ENCODE measurements at places on chromosomes 12 and 14.

- DNase-seq = no peak
These were observed 43.9 kb downstream of the MVK start for GRCh38 chr12:109617491-109617890.

DNA sequence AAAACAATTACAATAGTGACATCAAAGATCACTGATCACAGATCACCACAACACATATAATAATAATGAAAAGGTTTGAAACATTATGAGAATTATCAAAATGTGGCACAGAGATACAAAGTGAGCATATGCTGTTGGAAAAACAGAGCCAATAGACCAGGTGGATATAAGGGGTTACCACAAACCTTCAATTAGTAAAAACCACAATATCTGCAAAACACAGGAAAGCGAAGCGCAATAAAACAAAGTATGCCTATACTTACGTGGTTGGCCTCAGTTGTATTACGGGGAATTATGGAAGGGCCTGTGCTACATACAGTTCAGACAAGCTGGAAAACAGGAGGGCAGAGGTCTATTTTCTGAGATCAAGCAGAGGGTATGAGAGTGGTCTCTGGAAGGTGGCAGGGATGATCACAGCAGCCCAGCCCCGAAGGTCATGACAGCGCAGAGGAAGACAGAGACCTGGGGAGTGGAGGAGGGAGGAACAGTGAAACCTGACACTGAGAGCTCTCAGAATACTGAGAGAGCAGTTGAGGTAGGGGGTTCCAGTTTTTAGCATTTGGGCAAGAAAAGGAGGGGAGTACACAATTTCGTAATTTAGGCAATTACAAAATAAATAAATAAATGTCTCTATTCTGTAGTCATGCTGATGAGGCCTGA lies 41.3 kb downstream of the IFNG start:
- DNase-seq = no peak

GRCh38 chr12:71220260-71220659 lies 62.5 kb upstream of the TSPAN8 start:
- DNase-seq = no peak

DNA sequence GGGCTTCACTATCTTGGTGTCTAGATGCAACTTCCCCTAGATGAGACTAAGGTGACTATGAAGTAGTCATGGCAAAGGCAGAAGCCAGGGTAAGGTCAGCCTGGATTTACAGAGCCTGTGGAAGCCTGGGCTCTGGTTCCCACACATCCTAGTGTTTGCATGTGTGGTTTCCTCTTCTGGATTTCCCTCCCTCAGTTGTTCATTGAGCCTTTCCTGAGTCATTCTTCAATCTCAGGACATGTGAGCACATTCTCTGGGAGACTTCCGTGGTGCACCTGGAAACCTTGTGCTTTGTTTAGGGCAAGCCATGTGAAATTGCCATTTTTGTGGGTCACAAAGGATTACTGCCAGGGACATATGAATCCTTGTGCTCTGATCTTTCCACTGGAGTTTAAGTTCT lies 236.6 kb downstream of the C12orf75 start:
- DNase-seq = no peak

DNA sequence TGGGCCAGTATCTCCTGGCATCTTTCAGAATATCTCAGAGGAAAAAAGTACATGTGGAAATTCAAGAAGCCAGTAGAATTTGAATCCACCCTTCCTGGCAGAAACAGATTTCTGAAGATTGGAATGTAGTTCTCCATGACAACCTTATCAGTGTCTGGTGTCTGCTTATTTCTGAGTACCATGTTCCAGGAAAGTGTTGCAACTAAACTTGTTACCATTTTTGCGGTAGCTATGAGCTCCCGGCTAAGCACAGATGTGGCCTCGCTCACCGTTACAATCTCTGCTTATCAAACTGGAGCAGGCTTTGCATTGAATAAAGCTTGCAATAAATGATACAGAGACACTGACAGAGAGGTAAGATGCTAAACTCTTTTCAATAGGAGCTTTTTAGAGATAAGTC lies 13.0 kb upstream of the ITPR2 start:
- DNase-seq = no peak

DNA sequence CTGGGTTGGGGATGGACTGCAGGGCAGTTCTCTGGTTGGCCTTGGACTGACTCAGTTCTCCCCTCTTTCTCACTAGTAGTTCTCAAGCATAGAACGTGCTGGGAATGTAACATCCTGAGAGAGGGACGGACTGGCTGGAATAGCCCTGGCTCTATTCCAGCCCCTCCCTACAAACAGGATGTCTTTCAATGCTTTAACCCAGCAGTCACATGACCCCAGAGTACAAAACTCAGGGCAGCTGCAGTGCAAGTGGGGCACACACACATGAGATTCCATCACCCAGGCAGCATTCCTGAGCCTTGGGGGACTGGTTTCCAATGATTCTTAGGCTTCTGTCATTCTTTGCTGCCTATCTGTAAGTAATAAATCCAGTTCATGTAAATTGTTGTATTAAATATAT lies 1.6 kb upstream of the ACOT6 start:
- no peak for DNase-seq

DNA sequence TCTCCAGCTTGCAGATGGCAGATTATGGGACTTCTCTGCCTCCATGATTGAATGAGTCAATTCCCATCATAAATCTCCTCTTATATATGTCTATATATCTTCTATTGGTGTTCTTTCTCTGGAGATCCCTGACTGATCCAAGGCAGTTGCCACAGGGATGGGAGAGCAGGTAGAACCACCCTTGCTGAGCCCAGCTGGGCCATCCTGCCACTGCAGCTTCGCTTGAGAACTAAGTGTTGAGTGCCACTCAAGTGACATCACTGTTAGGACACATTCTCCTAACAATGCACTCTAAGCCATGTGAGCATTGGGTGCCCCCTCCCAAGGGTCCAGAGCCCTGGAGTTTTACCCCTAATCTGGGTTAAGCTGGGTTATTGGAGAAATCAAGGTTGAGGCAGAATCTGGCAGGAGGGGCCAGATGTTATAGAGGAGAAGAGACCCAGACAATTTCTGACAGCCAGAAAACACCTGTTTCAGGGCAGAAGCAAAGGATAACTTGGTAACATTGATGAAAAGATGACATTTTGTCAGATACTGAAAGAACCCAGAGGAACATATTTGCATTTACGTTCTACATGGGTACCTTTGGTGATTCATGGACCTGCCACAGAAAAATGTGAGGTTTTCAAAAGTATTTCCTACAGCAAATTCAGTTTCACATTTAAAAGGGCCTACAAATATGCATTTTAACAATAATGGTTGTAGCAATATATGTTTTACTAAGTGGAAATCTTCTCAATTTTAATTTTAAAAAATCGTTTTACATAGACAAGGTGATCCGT lies 57.2 kb upstream of the MAX start:
- no peak for DNase-seq

DNA sequence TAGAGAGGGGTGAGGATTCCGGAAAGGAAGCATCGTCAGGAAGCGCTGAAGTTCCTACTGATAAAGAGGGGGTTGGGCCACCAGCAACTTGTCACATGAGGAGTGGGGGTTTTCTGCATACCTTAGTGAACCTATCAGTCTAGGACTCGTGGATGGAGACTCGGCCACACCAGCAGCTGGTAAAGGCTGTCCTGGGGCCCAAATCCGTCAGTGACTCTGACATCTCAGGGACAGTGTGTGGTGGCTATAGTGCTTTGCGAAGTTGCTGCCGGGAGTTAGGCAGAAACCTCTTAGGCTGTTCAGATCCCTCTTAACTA lies 16.4 kb downstream of the RNASE2 start:
- DNase-seq = no peak

- DNase-seq = no peak
These were observed 469.1 kb upstream of the DCN start for GRCh38 chr12:91651728-91652127.

DNA sequence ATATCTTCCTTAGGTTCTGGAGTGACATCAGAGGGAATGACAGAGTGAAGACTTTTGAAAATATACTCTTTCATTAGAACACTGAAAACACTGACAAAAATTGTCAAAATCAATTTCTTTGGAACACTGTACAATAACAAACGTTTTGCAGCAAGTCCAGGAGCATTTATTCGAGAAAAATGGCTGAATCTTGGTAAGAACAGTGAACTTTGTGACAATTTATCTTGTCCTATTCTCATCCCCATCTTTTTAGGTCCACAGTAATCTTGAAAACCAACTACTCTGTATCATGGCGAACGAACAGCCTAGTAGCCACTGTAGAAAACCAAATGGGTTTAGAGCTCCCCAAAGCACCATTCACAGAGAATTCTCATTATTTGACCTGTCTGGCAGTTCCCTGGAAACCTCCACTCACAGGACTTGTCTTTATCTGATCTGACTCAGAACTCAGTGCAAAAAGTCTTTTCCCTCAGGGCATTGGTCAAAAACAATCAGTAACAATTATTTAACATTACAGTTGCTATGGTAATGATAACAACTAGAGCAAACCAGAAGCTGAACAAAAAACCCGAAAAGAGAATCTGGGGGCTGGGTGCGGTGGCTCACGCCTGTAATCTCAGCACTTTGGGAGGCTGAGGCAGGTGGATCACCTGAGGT lies 20.3 kb upstream of the PPP2R5E start:
- no peak for DNase-seq

- DNase-seq = no peak
These were observed 130.4 kb downstream of the GRIP1 start for GRCh38 chr12:66548338-66549049.

DNA sequence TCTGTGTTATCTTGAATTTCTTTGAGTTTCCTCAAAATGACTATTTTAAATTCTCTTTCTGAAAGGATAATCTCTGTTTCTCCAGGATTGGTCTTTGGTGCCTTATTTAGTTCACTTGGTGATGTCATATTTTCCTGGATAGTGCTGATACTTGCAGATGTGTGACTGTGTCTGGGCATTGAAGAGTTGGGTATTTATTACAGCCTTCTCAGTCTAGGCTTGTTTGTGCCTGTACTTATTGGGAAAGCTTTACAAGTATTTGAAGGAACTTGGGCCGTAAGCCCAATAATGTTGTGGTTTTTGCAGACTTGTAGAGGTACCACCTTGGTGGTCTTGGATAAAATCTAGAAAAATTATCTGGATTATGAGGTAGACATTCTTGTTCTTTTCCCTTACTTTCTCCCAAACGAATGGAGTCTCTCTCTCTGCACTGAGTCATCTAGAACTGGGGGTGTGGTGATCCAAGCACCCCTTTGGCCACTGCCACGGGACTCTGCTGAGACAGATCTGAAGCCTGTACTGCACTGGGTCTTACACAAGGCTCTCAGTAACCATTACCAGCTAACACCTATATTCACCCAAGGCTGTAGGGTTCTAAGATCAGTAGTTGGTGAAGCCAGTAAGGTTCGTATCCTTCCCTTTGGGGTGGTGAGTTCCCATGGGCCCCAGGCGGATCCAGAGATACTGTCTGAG lies 703.7 kb upstream of the MGAT4C start:
- no peak for DNase-seq

- no peak for DNase-seq
These were observed 16.6 kb upstream of the TCP11L2 start for GRCh38 chr12:106285982-106286381.

GRCh38 chr14:96098999-96099335 lies 59.8 kb downstream of the C14orf132 start:
- DNase-seq = no peak

GRCh38 chr14:56817396-56817921 lies 7.2 kb upstream of the OTX2 start:
- no peak for DNase-seq

- no peak for DNase-seq
These were observed 151.0 kb upstream of the SRRM4 start for GRCh38 chr12:118830296-118830695.

DNA sequence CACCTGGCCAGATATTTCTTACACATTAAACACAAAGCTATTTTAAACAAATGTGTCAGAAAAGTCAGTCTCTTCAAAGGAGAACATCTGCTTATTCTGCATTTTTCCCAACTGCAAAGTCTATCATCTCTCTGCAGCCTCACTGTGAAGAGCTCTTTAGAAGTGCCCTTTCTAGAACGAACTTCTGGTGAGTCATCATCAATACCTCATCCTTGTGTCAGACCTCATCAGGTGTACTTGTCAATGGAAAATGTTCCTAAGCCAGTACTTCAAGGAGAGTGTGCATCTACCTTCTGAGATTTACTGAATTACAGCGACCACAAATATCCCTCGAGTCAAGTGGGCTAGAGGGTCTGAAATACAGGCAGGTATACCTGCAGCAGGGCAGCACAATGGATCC lies 457.3 kb downstream of the LRIG3 start:
- no peak for DNase-seq

DNA sequence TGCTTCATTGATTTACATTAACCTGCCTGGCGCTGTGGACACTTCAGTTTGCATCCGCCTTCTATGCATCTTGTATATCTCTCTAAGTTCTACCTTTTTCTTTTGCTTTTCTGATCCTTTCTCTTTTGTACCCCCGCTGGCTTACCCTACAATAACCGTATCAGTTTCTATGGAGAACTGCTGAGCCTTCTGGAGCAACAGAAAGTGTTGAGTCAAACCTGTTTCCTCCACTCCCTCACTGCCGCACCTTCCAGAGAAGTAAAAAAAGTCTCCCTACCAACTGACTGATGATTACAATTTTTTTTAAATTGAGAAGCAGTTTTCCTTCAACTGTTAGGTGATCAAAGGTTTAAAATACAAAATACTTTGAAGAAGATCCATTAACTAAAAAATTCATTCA lies 17.4 kb downstream of the EXD2 start:
- no peak for DNase-seq

DNA sequence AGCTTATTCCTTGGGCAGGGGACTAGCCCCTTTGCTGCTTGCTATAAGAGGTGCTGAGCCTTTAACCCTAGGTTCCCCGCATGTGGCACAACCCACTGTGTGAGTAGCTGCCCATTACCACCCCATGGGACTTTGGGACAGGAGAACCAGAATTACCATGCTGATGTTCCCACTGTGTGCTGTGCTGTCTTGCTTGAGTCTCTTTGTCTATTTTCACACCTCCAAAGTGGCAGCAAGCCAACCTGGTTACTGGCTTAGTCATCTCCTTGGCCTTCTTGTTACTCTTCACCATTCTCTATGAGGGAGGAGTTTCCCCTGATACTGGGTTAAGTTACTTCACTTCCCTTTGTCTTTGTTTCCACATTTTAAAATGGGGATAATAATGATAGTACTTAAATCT lies 73.4 kb upstream of the ETV6 start:
- DNase-seq = no peak

- no peak for DNase-seq
These were observed 51.5 kb upstream of the RNU6-7 start for GRCh38 chr14:32150392-32150791.

DNA sequence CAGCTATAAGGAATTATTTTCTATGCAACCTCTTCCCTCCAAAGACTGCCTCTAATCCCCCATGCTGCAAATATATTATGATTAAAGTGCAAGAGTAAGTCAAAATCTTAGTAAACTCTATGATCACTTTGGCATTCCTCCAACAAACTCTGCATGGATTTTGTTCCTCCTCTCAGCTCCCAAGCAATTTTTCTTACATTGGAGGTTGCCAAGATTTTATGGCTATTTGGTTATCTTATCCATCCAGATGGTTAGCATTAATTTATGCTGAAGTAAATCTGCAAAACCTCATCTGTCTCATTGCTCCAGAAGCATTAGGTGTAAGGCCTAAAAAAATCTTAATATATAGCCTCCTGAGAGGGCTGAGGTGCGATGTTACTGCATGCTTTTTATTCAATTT lies 228.1 kb downstream of the CHST11 start:
- no peak for DNase-seq

All from Peyer's patch (tissue), 4 donors.